ENCODE measurements at places on chromosomes 1 and 21.

DNA sequence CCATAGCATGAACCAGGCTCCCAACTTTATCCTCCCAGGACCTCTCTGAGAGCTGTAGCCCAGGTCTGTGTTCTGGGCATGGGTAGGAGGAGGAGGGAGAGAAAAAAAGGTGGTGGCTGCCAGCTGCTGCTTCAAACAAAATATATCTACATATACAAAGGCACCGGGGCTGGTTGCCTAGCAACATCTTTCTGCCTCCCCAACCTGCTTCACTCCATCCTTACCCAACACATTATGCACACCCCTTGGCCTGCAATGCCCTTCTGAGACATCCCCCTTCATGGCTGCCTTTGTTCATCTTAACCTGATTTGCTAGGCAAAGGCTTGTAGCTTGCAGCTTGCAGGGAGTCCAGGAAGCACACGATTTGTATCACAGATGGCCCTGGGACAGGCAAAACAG, 27.2 kb upstream of the ATP1A1 start:
- no peak for DNase-seq

DNA sequence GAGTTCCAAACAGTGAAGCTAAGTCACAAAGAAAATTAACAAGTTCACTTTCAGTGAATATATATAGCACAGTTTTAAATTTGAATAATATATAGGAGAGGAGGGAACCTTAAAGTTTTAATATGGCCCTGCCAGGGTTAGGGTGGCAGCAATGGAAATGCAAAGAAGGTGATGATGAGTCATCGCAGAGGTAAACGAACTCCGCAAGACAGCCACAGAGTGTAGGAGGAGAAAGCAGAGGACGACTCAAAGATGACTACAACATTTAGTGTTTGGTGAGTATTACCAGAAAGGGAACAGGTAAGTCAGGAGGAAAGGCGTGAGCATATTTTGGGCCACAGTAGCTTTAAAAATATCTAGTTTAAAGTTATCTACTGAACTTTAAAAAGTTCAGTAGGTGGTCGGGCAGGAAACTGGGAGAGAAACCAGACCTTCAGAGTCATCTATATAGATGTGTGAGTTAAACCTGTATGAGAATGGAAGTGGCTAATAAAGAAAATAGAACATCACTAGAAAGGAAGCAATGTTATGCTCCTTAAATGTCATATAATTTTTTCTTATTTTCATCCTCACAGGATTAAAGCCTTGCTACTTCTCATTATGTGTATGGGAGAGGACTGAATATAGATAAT, 75.7 kb downstream of the UCHL5 start:
- no peak for DNase-seq

- no peak for DNase-seq
Observed at GRCh38 chr1:233816348-233816747, 88.1 kb upstream of the SLC35F3 start.

- no peak for DNase-seq
Observed at GRCh38 chr21:31730712-31731055, 1.2 kb downstream of the SCAF4 start.

- DNase-seq: no peak
Observed at GRCh38 chr21:31668651-31669491, 9.4 kb downstream of the SOD1 start.

- no peak for DNase-seq
Observed at GRCh38 chr1:90104941-90105538, 110.1 kb downstream of the ZNF326 start.

Data from activated CD4-positive, CD25-positive, alpha-beta regulatory T cell treated with anti-CD3 and anti-CD28 coated beads, Interleukin-2, amount 50 U/mL, for 16 hours (primary cell).